ENCODE measurements at places on chromosomes 16 and 17.

- no peak for DNase-seq
Observed at GRCh38 chr16:84907575-84907974, 87.8 kb downstream of the CRISPLD2 start.

DNA sequence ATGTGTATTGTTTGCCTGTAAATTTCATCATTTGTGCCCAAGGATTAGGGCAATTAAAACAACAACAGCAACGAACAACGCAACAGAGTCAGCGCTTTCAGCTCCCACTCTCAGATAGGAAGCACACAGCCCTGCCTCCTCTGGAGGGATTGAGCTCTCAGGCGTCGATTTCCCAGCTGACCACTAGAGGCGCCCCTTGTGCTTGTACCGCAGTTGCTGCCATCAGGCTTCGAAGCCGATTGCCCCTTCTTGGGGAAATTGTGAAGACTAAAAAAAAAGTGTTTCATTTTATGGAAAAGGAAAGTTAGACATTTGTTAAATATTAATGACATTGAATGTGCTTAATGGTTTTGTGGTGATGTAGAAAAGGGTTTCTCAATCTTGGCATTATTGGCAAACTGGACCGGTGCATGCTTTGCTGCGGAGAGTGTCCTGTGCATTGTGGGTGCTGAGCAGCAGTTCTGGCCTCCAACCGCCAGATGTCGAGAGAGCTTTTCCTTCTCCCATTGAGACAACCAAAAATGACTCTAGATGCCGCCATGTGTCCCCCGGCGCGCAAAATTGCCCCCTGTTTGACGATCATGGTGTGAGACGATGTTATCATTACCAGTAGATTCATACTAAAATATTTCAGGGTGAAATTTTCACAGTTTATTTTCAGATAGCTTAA is 650.4 kb upstream of the RBFOX1 start:
- no peak for DNase-seq

DNA sequence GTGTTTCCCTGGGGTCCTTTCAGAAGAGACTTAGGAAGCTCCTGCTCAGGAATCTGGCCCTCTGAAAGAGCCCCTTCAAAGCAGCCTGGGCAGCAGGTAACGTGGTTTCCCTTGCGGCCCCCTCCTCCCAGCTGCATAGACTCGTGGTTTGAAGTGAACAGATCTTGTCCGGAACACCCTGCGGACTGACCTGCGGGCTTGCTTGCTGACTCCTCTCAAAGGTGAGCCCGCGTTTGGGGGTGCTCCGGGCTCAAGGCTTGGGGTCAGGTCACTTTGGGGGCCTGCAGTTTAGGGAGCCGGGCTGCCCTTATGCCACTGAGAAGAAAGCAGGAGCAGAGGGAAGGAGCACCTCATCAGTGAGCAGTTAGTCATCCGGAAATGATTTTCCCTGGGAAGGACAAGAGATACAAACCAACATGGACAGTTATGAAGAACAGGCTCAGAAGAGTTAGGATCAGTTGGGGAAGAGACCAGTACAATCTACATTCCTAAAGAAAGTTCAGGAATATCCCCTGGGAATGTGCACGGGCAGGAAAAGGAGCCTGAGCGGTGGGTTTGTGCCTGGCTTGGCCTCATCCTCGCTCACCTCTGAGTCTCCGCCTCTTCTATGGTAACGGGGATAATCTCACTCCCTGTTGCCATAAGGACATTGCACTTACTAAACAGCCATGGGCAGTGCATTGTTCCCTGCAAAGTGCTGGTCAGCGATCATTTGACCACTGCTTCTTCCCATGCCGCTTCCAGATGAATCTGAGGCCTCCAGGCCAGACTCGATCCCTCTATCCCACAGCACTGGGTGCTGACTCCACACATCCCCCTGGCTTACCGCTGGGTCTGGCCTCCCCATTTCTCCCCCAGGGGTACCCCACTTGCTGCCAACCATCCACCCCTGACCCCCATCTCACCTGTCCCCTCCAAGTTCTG is 10.0 kb downstream of the LDHD start:
- no peak for DNase-seq

DNA sequence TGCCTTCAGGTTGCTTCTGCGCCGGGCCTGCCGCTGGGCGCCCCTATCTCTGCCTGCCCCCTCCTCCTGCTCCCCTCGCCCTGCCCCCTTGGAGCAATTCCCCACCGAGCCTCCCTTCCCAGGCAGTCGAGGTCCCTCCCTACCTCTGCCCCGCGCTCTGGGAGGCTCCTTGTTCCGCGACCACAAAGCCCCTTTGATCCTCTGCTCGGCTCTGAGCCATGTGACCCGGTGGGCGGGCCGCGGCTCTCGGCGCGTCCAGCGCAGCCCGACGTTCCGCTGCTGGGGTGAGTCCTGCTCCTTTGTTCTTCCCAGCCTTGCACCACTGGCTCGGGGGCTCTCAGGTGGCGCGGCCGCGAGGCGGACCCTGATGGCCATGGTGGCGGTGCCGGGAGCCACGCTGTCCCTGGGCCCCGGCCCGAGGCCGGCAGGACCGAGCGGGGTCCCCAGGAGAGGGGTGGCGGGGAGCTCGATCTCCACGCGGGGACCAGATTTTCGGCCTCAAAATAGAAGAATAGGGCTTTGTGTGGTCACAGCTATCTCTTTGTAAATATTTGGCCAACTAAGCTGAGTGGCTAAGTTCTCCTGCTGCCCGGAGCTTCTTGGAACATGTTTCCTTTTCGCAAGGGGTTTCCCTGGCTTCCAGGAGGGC is 310.6 kb downstream of the SEC14L1 start:
- DNase-seq, result no peak

DNA sequence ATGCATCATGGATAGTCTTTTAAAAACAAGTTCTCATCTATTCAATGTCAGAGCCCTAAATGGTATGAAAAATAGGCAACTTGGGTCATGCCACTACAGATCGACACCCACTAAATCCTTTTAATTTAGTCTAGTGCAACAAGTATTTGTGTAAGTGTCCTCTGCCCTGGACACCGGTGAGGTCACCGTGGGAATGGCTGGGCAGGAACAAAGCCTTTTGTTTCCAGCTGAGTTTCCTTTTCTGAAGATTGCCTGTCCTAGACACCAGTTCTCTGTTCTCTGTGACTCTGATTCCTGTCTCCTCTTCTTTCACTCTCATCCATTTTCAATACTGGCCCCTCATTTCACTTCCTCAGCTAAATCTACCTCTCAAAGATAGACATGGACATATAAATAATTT is 446.5 kb downstream of the MAF start:
- DNase-seq, result no peak
